ENCODE measurements at places on chromosomes 1 and 21. TPM values are rescaled to one million over a fixed set of nuclear protein-coding genes. Genes with fewer than 3 reads are reported as not detected.

GRCh38 chr1:83101406-83101805 lies 897.5 kb downstream of the TTLL7 start:
- H3K4me1 ChIP-seq = peaks cover 41% of the 10 kb centered on the region
- no peak overlapping the region for H3K27ac ChIP-seq
- no peak for DNase-seq

GRCh38 chr1:191260056-191260455 lies 782.4 kb upstream of the BRINP3 start:
- no peaks in the 10 kb centered on the region for H3K36me3 ChIP-seq
- no peaks in the 10 kb centered on the region for H3K4me1 ChIP-seq
- no peaks in the 10 kb centered on the region for H3K27me3 ChIP-seq
- DNase-seq = no peak
- no peak overlapping the region for H3K4me3 ChIP-seq

- DNase-seq = no peak
- no peaks in the 10 kb centered on the region for H3K4me1 ChIP-seq
- H3K36me3 ChIP-seq = no peaks in the 10 kb centered on the region
- no peaks in the 10 kb centered on the region for H3K27me3 ChIP-seq
- H3K4me3 ChIP-seq = no peak overlapping the region
These were observed 236.2 kb upstream of the NRIP1 start for GRCh38 chr21:15301014-15301413.

DNA sequence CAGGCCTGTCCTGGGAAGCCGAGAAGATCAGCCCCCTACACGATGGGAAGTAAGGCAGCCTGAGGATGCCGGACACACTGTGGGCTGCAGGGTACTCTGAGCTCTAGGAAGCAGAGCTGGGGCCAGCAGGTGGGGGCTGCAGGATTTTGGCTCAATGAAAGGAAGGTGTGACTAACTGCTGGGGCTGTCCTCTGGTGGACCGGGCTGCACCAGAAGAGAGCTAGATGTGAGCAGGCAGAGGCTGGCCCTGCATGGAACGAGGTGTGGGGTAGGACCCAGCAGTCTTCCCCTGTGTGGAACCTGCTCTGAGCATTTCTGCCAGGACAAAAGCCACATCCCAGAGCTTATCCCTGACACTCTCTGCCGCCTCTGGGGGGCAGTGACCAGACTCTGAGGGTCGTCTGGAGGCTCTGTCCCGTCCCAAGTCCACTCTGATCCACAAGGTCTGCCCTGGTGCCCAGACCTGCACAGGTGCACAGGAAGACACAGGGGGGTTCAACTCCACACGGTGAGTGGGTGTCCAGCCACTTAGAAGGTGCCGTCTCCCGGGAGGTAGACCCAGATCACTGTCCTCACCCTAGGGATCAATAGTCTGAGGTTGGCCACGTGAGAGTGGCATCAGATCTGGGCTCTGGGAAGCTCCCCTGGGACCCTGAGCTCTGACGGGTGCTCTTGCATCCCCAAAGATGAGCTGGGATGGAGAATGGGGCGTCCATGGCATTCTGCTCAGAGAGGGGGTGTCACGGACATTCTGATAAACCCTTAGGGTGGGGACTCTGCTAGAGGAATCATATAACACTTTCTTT lies 187.6 kb upstream of the VAMP3 start:
- no peak overlapping the region for H3K4me3 ChIP-seq
- no peak for DNase-seq
- no peak overlapping the region for H3K27ac ChIP-seq
- H3K4me1 ChIP-seq = no peaks in the 10 kb centered on the region

DNA sequence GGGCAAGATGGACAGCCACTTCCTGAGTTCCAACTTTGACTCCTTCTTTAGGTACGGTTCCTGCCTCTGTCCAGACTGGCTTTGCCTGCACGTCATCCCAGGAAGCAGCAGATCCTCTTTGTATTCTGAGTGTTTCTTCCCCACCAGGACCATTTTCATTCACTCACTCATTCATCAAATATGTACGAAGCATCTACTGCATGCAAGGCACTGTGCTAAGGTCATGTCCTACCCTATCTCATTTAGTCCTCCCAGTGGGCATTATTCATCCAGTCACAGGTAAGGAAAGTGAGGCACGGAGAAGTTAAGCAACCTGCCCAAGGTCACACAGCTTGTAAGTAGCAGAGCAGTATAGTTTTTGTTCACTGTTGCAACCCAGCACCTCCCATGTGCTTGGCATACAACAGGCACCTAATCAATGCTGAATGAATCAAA lies 13.9 kb downstream of the CRYBG2 start:
- no peaks in the 10 kb centered on the region for H3K36me3 ChIP-seq
- H3K27me3 ChIP-seq = no peaks in the 10 kb centered on the region
- no peak overlapping the region for H3K27ac ChIP-seq
- DNase-seq = no peak

GRCh38 chr1:29621826-29622435 lies 385.6 kb downstream of the PTPRU start:
- H3K27ac ChIP-seq = no peak overlapping the region
- no peaks in the 10 kb centered on the region for H3K36me3 ChIP-seq
- DNase-seq = no peak
- H3K27me3 ChIP-seq = no peaks in the 10 kb centered on the region
- H3K4me1 ChIP-seq = no peaks in the 10 kb centered on the region

DNA sequence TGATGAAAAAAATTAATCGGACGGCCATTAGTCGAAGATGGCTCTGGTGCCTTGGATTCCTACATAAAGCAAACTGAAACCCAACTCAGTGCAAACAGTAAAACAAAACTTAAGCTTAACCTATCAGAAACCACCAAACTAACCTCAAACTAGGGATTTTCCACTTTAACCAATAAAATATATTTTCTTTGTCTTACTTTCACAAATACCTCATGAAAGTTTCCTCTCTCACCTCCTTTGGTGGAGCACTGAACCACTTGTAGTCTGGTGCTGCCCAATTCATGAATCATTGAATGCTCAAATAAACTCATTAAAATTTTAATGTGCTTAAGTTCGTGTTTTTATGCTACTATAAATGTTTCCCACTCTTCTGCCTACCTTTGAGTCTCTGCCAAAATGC lies 7.0 kb downstream of the ADORA3 start:
- no peaks in the 10 kb centered on the region for H3K36me3 ChIP-seq
- no peak overlapping the region for H3K27ac ChIP-seq
- H3K4me1 ChIP-seq = no peaks in the 10 kb centered on the region

DNA sequence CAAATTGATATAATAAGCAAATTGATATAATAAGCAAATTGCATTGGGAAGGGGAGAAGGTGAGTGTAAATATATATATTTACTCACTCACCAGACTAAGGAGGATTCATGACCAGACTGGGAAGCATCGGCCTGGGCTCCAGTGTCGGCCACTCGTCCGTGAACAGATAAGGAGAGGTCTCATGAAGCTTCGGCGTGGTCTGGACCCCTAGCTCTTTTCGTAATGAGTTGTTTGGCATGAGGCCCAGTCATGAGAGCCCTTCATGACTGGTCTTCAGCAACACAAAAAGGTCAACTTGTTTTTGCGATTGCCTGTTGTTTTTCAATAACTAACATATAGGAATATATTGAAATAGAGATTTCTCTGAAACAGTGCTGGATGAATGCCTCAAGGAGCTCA lies 222.9 kb upstream of the KCNK2 start:
- H3K27me3 ChIP-seq = no peaks in the 10 kb centered on the region
- peaks cover 2% of the 10 kb centered on the region for H3K4me1 ChIP-seq
- H3K4me3 ChIP-seq = no peak overlapping the region
- H3K36me3 ChIP-seq = no peaks in the 10 kb centered on the region
- H3K27ac ChIP-seq = no peak overlapping the region

DNA sequence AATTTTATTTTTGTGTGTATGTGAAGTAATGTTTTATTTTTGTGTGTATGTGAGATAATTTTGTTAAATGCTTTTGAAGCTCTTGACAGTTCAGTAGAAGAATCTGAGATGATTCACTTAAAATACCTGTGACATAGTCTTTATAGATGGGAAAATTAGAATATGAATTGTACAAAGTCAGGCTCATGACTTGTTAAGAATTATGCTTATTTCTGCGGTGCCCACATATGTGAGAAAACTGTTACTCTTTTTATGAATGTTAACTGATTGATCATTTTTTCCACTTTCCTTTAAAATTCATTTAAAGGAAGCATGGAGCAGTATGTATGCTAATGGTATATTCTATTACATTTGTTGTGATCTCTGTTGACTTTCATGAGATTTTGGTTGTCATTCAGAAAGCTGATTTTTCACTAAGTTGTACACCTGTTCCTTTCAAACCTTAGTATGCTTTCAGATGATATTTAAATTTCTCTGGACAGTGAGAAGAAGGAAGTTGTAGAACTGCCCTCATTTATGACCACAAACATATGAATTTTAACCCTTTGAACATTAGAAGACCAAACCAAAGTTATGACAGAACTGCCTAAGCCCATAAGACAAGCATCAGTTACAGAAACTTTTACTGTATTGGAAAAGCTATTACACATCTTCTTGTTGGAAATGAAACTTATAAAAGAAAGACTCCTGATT lies 110.1 kb downstream of the POU2F1 start:
- no peaks in the 10 kb centered on the region for H3K27me3 ChIP-seq
- peaks cover 15% of the 10 kb centered on the region for H3K4me1 ChIP-seq
- H3K27ac ChIP-seq = no peak overlapping the region

GRCh38 chr1:155125511-155125945 lies 2.1 kb upstream of the EFNA1 start:
- no peak for DNase-seq
- no peaks in the 10 kb centered on the region for H3K36me3 ChIP-seq
- peaks cover 45% of the 10 kb centered on the region for H3K4me1 ChIP-seq

- H3K27me3 ChIP-seq = no peaks in the 10 kb centered on the region
- peak; percentile 89 for DNase-seq
- peaks cover 37% of the 10 kb centered on the region for H3K4me1 ChIP-seq
- no peaks in the 10 kb centered on the region for H3K36me3 ChIP-seq
- no peak overlapping the region for H3K4me3 ChIP-seq
These were observed 105.0 kb downstream of the MATN1 start for GRCh38 chr1:30618335-30618747.

DNA sequence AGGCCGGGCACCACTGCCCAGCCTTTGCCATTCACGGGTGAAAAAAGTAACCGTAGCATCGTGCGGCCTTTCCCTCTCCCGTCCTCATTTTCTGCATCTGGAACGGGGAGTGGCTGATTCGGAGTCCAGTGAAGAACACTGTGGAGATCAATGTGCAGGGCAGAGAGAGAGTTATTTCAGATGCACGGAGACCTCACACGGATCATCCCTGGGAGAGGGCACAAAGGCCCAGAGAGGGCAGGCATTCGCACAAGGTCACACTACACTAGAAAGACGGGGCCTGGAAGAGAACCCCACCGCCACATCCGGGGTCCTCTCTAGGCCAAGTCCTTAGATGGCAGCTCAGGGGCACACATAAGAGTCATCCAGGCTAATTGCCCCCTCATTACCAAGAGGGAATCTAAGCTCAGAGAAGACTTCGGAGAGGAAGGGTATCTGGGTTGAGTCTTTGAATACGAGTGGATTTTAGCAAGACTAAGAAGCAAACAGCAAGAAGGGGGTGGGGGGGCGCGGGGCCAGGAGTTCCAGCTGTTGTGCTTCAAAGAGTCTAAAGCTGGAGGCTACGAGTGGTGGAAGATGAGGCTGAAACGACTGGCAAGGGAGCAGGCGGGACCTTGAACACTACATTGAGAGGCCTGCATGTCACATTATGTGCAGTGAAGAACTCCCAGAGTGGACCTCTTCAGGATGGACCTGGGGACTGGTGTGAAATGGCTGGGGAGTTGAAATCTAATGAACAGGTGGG lies 857 bp downstream of the GPX7 start:
- DNase-seq = no peak
- H3K36me3 ChIP-seq = no peaks in the 10 kb centered on the region
- no peak overlapping the region for H3K27ac ChIP-seq
- H3K27me3 ChIP-seq = no peaks in the 10 kb centered on the region
- no peaks in the 10 kb centered on the region for H3K4me1 ChIP-seq
- no peak overlapping the region for H3K4me3 ChIP-seq

DNA sequence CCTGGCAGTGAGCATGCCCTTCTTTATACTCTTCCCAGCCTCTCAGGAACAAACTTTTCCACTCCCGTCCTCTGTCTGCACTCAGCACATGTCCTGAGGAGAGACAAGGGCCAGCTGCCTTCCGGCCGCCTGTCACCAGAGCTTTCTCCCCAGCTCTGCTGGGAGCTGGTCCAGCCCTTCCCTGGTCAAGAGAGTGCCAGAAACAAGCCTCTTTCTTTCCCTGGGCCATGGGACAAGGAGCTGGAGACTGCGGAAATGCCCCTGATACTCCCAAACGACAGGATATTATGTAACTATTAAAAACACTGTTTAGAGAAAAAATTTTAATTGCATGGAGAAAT lies 10.4 kb downstream of the LAMB3 start:
- H3K27me3 ChIP-seq = no peaks in the 10 kb centered on the region
- no peak overlapping the region for H3K4me3 ChIP-seq
- no peak for DNase-seq
- H3K27ac ChIP-seq = no peak overlapping the region
- H3K36me3 ChIP-seq = peaks cover 45% of the 10 kb centered on the region
- peaks cover 3% of the 10 kb centered on the region for H3K4me1 ChIP-seq

GRCh38 chr1:85756864-85757263 lies 48.6 kb upstream of the ZNHIT6 start:
- DNase-seq = no peak
- no peaks in the 10 kb centered on the region for H3K27me3 ChIP-seq
- H3K4me3 ChIP-seq = no peak overlapping the region

GRCh38 chr1:15963968-15964648 lies 11.8 kb downstream of the ZBTB17 start:
- H3K27me3 ChIP-seq = no peaks in the 10 kb centered on the region
- no peaks in the 10 kb centered on the region for H3K36me3 ChIP-seq
- no peaks in the 10 kb centered on the region for H3K4me1 ChIP-seq

- DNase-seq = no peak
- no peak overlapping the region for H3K27ac ChIP-seq
- no peaks in the 10 kb centered on the region for H3K36me3 ChIP-seq
- H3K27me3 ChIP-seq = no peaks in the 10 kb centered on the region
- H3K4me1 ChIP-seq = peaks cover 20% of the 10 kb centered on the region
These were observed 9.3 kb upstream of the HES5 start for GRCh38 chr1:2539312-2539907.

PLD5 gene
- total RNA-seq = not detected

NUDT4B gene
- not detected for total RNA-seq

PPIAL4G gene
- total RNA-seq = not detected

KAZN gene
- 15.6 TPM for total RNA-seq

Data from PC-9 (cell line).